Activated CD8-positive, alpha-beta memory T cell treated with anti-CD3 and anti-CD28 coated beads for 24 hours (primary cell): ENCODE measurements at places on chromosomes 3 and 15.

DNA sequence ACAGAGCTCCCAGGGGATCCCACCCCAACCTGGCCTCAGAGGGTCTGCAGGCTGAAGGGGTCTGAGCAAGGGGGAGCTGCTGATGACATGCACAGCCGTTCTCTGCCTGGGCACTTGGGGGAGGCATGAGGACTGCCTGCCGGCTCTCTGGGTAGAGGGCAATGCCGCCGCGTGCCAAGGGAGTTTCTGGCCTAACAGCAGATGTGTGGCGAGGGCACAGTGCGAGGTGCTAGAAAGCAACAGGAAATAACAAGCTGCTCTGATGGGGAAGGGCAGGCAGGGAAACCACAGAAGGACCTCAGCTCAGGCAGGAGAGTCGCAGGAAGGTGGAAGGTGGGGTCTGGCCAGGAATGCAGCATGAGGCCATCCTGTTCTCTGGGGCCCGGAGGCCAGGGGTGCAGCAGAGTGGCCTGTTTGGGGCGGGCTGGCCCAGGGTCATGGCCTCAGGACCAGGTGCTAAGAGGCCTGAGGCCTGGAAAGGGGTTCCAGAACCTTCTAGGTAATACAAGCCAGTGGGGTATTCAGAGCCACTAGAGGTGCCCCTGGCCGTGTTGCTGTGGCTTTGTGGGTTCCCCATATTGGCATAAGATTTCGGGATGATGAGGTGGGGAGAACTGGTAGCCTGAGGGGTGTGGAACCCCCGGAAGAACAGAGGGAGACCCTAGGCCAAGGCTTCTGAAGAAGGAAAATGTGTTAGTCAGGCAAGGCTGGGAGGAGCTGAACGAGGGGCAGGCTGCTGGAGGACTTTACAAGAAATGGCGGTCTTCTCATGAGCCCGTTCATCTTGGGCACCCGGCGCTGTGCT is 41.2 kb downstream of the RGMA start:
- no peak for DNase-seq

- no peak for DNase-seq
These were observed 204.8 kb downstream of the KCNMB2 start for GRCh38 chr3:178741020-178741419.

DNA sequence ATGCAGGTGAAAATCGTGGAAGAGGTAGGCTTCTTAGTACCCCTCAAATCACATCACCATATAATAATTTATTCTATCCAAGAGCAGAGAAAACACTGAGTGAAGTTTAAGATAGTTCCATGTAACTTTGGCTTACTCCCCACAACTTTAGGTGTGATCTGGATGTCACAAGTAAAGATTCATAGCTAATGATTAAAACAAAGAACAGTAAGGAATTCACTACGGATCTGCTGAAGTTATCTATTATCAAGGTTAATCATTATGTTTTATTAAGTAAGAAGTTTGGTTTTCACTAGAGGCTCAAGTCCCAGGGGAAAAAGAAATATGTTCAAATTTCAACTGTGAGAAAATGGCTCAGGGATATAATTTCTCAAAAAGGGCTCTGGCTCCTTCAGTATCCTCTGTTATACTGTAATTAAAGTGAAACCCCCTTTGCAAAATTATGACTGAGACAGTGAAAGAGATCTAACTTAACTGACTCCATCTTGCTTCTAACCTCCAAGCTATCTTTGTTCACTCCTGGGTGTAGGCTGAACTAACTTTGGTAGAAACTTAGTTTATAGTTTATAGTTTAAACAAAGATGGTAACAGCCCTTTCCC is 17.1 kb downstream of the CD80 start:
- no peak for DNase-seq

DNA sequence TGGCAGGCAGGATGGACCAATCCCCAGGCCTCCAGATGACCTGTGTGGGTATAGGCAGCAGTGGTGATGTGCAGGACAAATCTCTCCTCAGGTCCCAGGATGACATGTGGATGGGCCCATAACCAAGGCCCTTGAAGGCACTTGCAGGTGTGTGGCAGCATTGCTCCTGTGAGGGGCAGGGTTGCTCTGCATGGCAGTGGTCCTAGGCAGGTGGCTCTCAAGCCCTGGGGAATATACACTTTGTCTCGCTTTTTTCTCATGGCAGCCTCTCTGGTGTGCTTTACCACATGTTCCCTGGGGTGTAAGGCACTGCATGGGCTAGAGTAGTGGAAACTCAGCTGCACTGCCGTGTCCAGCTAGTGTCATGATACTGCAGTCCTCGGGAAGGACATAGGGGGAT is 503.6 kb downstream of the UNC13C start:
- DNase-seq, result no peak

- no peak for DNase-seq
These were observed 28.8 kb downstream of the NBEAL2 start for GRCh38 chr3:47008234-47008796.

DNA sequence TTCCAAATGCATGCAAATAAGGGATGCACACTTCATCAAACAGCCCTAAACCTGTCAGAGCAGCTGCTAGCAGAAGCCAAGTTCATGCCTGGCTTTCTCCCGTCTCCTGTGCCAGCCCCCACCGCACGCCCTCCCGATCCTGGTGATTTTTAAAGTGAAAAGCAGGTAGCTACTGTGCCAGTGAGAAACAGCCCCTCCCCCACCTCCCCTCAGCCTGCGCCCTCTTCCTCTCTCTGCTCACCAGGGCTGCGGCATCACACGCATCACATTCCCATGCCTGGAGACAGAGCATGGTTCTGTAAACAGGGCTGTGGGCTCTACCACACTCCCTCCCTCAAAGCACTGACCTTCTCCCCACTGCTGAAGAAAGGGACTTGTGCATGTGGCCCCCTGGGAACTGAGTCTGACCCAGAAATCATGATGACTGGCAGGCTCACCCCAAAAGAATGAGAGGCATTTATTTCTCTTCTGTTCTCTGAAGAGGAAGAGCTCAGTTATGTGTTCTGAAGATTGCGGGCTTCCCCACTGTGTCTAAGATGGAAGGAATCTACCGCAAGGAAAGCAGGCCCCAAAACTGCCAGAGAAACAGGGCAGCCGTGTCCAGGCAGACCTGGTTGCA is 14.5 kb upstream of the SLC6A1 start:
- no peak for DNase-seq
